Ecto neural progenitor cell (in vitro differentiated cells): ENCODE measurements at places on chromosomes 13 and 19.

- DNase-seq = no peak
Observed at GRCh38 chr13:113448885-113449692, 4.2 kb downstream of the ADPRHL1 start.

GRCh38 chr19:49860336-49861102 is 6.9 kb downstream of the PNKP start:
- DNase-seq = no peak

- DNase-seq = no peak
Observed at GRCh38 chr19:7908078-7908699, 4.5 kb downstream of the MAP2K7 start.

DNA sequence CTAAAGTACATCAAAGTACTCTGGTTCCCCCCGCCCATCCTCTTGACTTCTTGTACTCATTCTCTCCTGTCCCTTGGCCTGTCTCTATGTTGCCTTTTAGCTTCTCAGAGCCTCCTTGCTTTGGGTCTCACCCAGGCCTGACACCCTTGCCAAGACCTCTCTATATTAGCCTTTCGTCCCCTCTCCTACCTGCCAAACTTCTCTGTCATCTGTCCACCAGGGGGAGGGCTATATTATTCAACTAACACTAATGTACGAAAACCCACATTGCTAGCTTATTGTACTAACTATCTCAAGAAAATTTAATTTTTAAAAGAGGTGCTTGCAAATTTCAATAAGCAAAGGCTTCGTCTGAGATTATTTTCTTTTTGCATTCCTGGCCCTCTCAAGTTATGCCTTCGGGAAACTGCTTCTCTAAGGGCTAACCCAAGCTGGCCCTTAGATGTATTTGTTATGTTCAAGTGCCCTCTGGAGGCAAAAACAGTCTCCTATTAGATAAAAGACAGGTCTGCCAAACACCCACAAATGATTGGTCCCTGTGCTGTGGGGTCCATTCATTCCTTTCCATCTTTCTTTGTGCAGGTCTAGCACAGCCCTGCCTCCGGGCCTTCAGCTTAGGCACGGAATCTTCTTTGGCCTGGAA is 6.3 kb upstream of the MRPS31 start:
- DNase-seq = no peak

DNA sequence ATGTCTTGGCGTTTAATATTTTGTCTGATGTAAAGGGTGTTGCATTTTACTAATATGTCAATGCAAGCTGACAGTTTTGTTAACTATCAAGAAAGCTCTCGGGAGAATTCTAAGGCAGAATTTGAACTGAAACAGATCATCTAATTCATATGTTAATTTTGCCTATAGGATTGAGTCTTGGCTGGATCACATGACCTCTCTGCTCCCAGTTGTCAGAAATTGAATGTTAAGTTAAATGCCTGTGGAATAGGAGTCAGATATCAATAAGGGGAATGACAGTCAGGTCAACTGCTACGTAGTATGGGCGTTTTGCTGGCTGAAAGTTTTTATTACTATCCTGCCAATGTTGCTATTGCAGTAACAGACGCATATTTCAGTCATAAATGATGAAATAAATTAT is 358.5 kb downstream of the MYO16 start:
- no peak for DNase-seq

DNA sequence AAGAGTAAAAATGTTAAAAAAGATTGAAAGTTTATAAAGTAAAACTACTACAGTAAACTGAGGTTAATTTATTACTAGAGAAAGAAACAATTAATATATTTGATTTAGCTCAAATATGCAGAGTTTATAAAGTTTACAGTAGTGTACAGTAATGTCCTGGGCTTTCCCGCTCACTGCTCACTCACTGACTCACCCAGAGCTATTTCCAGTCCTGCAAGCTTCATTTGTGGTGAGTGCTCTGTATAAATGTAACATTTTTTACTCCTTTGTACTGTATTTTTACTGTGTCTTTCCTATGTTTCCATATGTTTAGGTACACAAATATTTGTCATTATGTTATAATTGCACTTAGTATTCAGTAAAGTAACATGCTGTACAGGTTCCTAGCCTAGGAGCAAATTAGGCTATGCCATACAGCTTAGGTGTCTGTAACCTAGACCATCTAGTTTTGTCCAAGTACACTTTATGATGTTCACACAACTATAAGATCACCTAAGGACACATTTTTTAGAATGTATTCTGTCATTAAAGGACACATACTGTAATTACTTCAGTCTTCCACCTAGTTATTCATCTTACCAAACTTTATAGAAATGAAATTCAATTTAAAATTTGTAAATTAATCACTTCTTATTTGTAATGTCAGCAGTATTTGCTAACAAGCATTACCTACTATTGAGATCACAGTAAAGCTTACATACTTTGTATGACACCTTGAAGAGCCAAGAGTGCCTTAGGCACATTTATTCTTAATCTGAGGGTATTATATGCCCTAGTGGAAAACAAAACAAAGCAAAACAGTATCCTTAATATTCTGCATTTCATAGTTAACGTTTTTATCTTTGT is 683.4 kb downstream of the PCDH9 start:
- DNase-seq = no peak
